Immature natural killer cell (primary cell): ENCODE measurements at places on chromosomes 5 and 9.

DNA sequence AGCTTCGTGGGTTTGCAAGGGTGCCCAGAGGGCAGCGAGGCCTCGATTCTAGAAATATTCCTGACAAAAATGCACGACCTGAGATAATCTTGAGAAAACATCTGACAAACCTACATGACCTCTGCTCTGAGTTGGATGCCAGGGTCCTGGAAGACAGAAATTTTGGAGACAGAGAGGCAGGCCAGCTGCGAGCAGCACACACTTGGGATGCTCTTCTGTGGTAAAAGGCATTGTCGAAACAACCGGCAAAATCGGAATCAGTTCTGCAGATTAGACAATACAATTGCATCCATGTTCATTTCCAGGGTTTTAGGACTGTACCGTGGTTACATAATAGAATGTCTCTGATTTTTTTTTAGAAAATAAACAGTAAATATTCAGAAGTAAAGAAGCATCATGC, 74.2 kb downstream of the GADD45G start:
- DNase-seq = no peak

GRCh38 chr5:180373454-180373853, 20.3 kb upstream of the GFPT2 start:
- no peak for DNase-seq

DNA sequence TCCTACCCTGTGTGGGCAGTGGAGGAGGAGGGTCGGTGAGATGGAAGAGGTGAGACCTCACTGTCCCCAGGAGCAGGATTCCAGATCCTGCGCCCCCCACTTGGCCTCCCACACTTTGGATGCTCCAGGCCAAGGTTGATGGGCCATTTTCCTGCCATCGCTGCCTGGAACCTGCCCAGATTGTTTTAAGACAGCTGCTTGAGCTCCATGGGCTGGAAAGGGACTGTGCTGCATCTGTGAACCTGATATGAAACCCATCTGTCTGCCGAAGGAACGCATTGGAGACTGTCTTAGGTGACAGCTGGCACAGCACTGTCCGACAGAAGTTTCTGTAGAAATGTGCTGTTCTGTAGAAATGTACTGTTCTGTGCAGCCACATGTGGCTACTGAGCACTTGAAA, 72.7 kb upstream of the SLC25A48 start:
- DNase-seq = no peak

- DNase-seq = no peak
Measured at GRCh38 chr9:77876590-77876989, 155.0 kb downstream of the GNAQ start.

DNA sequence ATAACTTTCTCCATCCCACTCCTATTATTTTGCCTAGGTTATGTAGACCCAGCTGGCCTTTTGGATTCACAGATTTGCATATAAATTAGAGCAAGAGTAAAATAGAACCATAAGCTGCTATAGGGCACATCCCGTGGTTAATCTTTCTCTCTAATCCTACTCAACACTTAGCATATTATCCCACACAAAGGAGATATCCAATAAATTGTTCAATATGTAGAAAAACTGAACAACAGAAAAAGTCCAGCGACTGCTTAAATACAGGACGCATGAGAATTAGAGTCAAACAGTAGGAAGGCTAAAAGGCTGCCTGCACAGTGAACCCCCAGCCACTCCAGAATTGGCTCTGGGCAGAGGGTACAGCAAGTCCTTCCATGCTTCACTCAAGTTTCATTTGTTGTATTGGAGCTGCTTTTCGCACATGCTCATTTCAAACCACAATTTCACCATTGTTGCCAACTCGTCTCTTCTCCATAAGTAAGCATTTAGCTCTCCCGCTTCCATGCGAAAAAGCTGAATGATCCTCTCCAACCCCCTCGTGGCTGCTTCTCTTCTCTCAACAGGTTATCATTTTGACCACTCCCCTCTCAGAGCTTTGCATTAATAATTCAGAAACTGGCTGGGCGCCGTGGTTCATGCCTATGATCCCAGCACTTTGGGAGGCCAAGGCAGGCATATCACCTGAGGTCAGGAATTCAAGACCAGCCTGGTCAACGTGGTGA, 14.1 kb upstream of the IQGAP2 start:
- DNase-seq = no peak

DNA sequence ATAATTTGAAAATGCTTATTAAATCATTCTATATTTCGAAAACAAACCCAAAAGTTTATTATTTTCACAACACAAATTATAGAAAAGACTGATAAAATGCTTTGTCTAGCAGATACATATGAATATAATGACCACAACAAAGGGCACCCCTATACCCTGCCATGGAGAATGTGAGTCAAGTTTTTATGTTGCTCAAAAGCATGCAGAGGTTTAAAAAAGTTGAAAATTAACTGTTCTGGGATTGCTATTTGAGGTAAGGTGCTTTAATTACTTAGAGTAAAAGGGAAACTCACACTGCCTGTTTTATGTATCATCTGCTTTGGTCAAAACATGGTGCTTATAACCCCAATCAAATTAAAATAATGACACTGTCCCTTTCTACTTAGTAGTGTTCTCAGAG, 41.0 kb downstream of the MLANA start:
- no peak for DNase-seq

- DNase-seq = no peak
Measured at GRCh38 chr9:3676766-3677165, 151.0 kb upstream of the RFX3 start.

DNA sequence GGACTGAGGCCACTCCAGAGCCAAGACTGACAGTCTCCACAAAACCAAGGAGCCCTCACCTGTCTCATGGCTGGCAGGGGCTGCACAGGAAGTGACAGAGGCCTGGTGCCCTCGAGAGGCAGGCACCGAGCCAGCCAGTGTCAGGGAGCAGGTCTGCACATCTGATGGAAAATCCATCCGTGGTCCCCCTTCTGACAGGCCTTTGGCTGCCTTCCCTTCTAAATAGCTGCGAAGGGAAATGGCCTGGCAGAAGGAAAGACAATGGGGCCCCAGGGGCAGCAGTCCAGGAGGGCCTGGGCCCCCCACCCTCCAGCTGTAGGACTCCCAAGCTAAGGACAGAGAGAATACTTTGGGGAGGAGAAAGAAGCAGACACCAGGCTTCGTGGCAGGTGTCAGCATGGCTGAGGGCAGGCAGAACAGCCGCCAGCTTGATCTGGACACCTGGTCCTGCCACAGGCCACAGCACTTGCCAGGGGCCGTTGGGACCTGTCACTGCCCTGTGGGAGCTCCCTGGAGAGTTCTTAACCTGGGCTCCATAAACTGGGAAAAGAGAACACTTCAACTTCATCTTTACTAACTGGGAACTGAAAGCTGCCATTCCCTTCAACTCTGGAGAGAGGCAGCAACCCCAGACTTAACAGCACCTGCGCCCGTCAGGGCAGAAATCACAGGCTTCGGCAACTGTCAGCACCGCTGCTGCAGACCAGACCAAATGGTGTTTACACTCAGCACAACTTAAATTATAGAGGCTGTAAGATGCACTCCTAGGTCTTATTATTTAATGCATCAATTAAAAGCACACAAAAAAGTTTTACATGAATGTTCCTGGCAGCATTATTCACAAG, 22.0 kb downstream of the ADAMTS2 start:
- DNase-seq = no peak

- DNase-seq = no peak
Measured at GRCh38 chr9:129480227-129480626, 140.7 kb downstream of the C9orf50 start.

GRCh38 chr5:159905496-159905895, 10.8 kb upstream of the ADRA1B start:
- no peak for DNase-seq

DNA sequence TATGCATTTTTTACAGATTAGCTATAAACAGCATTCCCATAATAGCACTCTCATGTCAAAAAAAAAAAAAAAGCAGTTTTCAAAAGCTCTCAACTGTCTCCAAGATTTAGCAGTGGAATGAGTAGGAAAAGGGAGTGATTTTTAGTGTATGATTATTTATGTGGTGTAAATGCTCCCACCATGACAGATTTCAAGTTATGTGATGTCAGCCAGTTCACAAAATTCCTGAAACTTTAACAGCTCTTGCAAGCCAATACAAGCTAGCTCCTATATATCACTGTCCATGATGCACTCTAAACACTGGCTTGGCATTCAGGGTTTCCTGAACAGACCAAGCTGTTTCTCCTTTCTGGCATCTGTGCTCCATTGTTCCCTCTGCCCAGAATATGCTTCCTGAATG, 7.9 kb upstream of the ANKDD1B start:
- no peak for DNase-seq

DNA sequence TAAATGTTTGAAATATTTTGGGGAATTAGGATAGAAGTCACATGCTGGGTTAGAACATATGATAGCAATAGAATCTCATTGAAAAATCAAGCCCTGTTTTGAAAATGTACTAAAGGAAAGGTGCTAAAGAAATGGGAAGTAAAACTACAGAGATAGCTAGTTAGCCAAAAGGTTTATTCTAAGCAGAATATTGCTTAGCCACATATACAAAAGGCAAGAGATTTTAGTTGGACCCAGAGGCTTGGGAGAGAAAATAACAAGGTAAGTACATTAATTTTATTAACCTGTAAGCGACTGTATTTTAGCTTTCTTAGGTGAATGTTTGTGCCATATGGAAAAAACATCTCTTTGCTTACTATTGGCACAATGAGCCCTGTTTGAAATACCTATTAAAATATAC, 108.3 kb downstream of the RPS23 start:
- no peak for DNase-seq

DNA sequence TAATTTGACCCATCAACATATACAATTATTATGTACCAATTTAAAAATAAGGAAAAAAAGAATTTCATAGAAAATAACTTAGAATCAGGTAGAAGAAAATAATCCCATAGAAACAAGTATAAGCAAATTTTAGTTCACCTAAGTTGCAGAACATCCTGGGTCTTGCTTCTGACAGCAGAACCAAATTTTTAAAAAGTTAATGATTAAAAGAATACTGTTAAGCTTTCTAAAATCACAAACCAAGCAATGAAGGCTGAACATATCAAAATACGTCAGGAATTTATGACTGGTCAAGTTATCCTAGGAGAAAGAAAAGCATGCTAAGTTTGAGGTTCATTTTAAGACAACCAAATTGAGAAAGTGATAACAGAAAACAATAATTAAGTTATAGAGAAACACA, 650.9 kb downstream of the PTPRD start:
- no peak for DNase-seq

DNA sequence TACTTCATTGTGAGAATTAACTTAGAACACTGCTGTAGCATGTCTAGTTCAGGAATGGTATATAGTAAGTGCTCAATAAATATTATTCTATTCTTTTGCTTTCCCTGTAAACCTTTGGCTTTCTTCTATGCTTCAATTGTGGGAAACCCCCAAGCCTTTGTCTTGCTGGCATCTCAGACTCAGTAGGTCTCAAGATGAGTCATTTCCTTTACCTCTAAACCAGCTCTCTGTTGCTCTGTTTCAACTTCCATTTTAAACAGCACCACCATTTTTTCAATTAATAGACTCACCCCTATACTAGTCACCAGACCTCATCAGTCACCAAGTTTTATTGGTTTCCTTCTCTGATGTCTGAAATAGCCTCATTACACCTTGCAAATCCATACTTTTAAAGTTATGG, 43.5 kb downstream of the DMAC1 start:
- no peak for DNase-seq

- DNase-seq = no peak
Measured at GRCh38 chr5:71836084-71836483, 117.0 kb downstream of the CARTPT start.

- DNase-seq = no peak
Measured at GRCh38 chr5:142366007-142366406, 41.2 kb upstream of the SPRY4 start.

DNA sequence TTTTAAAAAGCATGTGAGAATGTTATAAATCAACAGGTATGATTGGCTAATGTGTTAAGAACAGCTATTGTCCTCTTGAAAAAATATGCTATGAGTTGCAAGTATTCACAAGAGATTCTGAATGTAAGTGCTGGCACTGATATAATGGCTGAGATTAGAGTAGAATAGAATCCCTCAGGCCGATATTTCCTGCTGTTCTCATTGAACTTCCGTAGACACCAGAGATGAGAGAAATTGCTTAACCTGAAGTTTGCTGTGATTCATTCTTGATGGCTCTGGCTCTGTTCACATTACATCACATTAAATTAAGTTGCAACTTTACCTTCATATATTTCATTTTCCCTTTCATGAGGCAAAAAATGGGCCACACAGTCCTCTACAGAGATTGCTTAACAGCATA, 114.5 kb downstream of the BAAT start:
- DNase-seq = no peak

- DNase-seq = no peak
Measured at GRCh38 chr5:65986050-65986451, 59.7 kb downstream of the ERBIN start.

GRCh38 chr5:56480078-56480704, 247.1 kb upstream of the ANKRD55 start:
- no peak for DNase-seq
